Skeletal muscle cell (primary cell): ENCODE measurements at places on chromosomes 2 and 18.

- no peak for DNase-seq
Observed at GRCh38 chr2:222017252-222017850, 281.4 kb downstream of the PAX3 start.

- no peak for DNase-seq
Observed at GRCh38 chr2:165328272-165328671, 89.1 kb downstream of the SCN2A start.

DNA sequence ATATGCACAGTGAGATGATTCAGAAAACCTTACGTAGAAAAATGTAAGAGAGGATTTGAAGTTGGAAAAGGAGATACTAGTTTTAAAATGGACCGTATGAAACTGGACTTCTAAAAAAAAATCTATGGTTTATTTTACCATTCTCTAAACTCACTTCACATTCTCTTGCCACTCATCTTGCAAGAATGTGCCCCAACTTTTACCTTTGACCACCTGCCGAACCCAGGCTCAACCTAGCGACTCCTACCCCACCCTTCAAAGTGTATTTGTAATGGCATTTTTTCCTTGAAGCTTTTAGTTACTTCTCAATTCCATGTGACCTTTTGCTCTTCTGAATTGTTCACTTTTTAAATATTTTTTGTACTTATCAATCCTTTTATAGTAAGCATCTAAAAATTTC is 160.8 kb downstream of the PHLPP1 start:
- DNase-seq = no peak

DNA sequence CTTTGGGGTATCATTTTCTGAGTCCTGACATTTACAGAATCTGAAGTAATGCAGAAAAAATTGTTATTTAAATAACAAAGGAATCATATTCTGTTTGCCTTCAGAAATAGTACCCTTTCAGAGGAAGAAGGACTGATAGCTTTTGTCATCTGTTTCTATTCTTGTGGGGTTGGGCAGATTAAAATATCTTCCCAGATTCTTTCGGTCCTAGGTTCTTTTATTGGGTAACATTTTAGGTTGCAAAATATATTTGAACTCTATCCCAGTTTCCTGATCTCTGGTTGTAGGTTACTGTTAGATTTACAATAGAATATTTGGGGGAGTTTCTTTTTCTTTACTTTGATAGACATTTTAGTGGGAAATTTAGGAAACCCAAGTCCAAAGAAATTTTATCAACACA is 550.5 kb downstream of the SPAG16 start:
- DNase-seq = no peak

DNA sequence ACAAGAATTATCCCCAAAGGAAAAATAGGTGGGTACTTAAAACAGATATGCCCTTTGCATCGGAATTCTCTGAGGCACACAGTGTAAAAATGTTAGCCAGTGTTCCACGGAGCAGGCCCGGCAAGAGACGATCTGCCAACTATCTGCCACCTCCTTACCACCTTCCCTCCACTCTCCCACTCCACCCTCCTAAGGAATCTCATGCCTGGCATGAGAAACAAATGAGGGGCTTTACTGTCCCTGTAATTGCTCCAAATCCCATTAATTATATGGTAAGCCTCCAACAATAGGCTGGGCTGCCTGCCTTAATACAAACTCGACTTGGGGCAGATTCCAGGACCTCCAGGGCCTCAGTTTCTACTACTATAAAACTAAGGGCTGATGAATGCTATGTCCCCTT is 102.3 kb downstream of the ZBTB7C start:
- DNase-seq = no peak

- DNase-seq = no peak
Observed at GRCh38 chr18:48609820-48610815, 71.3 kb downstream of the CTIF start.

DNA sequence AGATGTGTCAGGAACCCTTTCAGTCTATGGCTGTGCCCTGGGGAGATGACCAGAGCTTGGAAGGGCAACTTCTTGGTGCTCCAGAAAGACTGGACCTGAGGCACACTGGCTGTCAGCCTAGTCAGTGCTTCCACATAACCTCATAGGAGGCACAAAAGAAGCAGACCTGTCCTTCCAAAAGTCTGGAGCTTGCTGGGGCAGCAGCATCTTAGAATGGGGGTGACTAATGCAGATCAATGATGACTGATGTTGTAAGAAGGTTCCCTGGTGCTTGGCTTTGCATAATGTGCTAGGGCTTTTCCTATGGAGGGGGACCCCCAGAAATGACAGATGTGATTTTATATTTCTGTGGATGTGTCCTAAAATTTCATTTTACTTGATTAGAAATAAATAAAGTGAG is 255.7 kb upstream of the THUMPD2 start:
- DNase-seq = no peak

GRCh38 chr2:24579053-24579803 is 88.2 kb downstream of the NCOA1 start:
- DNase-seq = no peak

DNA sequence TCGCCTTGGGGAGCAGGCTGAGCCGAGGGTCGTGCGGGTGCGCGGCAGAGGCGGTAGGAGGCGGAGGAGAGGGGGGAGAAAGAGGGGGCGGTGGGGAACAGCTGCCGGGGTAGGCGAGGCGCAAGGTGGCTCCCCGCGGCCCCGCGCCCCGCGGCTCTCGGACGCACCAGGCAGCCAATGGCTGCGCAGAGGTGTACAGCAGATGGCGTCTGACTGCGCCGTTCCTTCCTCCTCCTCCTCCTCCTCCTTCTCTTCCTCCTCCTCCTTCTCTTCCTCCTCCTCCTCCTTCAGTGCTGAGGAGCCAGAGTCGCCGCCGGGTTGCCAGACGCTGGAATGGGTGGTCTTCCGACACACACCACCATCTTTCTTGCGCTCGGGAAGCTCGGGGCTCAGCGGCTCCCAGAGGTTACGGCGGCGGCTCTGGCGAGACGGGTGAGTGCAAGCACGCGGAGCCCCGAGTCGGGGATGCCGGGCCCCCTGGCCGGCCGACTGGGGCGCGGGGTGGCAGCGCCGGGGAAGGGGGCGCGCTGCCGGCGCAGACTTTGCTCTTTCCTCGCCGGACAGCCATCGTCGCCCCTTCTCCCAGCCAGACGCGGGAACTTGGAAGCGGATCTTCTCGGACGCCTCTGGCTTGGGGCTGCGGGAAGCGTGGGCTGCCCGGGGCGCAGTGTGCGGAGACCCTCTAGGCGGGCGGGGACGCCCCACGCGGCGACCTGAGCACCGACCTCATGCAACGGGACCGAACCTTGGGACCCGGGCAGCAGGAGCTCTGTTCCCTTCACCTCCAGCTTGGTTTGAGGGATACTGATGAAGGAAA is at the start of gene THSD7B:
TSS of gene THSD7B (plus strand) at position 290 of the 817 bp plus-strand sequence. CDS start 116,634 bp downstream, outside the sequence.
- no peak for DNase-seq

GRCh38 chr18:38545071-38545470 is 979.5 kb upstream of the CELF4 start:
- no peak for DNase-seq

DNA sequence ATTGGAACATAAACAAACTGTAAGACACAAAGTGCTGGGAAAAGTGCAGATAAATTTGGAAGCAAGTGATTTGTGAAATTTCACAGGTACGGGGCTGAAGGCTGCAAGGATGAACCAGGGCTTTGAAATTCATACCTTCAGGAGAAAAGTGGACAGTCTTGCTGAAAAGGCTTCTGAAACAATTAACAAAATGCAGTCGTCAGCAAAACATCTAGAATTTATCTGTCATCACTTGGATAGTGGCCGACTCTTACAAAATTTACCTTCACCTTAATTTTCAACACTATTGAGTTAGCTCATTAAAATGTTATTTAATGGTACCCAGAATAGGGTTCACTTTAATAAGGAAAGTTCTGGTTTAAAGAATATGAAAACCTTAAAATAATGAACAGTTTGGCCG is 138.3 kb downstream of the SNTG2 start:
- DNase-seq = no peak

GRCh38 chr2:173086518-173087213 is 11.0 kb downstream of the MAP3K20 start:
- no peak for DNase-seq

GRCh38 chr18:9285604-9286003 is 49.0 kb upstream of the TWSG1 start:
- DNase-seq = no peak
